ENCODE measurements at places on chromosomes 16 and 17. TPM values are rescaled to one million over a fixed set of nuclear protein-coding genes. Genes with fewer than 3 reads are reported as not detected.

Gene SLC5A11
- total RNA-seq, result 0.37 TPM

Gene PRDM7
- total RNA-seq, result not detected

Gene ESRP2
- total RNA-seq, result not detected

Gene EXOC3L1
- total RNA-seq, result 0.23 TPM

Gene GPR139
- total RNA-seq, result not detected

Gene KRTAP2-2
- not detected for total RNA-seq

Gene ADAM11
- 1.2 TPM for total RNA-seq

Gene MYL4
- total RNA-seq, result not detected

Gene ALOX12B
- 1.8 TPM for total RNA-seq

Gene SLC47A2
- total RNA-seq, result 0.03 TPM

Gene C16orf74
- 16.2 TPM for total RNA-seq

Gene RUNDC3A
- total RNA-seq, result 1.3 TPM

Gene PIRT
- total RNA-seq, result not detected

Gene ZNF688
- total RNA-seq, result 8.0 TPM

Gene IFI35
- 18.2 TPM for total RNA-seq

Gene CD300E
- total RNA-seq, result not detected

Gene TNFRSF17
- not detected for total RNA-seq

Gene EFNB3
- 1.4 TPM for total RNA-seq

Gene ST6GALNAC2
- 0.67 TPM for total RNA-seq

Gene PRPSAP2
- total RNA-seq, result 42.7 TPM

Gene OR1F1
- 0.18 TPM for total RNA-seq

Gene PIPOX
- total RNA-seq, result 0.21 TPM

Gene HID1
- 17.5 TPM for total RNA-seq

Gene TMEM88
- total RNA-seq, result 0.23 TPM

Gene NT5M
- 11.5 TPM for total RNA-seq

Gene SULT1A1
- 6.1 TPM for total RNA-seq

Gene P2RX5
- total RNA-seq, result 27.4 TPM

Gene LRRC45
- total RNA-seq, result 9.7 TPM

Gene PRKCB
- total RNA-seq, result 0.25 TPM

Gene PABPN1L
- not detected for total RNA-seq

Gene KRT31
- not detected for total RNA-seq

Gene EVPL
- total RNA-seq, result 18.5 TPM

Gene ADAMTS18
- total RNA-seq, result not detected

Gene METTL2A
- total RNA-seq, result 28.6 TPM

Gene CCL7
- 0.25 TPM for total RNA-seq

Gene KRTAP1-1
- total RNA-seq, result not detected

Gene CORO1A
- 4.1 TPM for total RNA-seq

Gene PNPO
- 20.8 TPM for total RNA-seq

Measured in A549 treated with GW870086 at 1 μM for 4 hours (cell line).